Adipose tissue (tissue), 3 donors: ENCODE measurements at places on chromosomes 2 and 18. TPM values are rescaled to one million over a fixed set of nuclear protein-coding genes. Genes with fewer than 3 reads are reported as not detected.

PMS1 gene
- 6.0 TPM for polyA plus RNA-seq

COPS8 gene
- 15.5 TPM for polyA plus RNA-seq

IHH gene
- polyA plus RNA-seq: 0.02 TPM

TDRD15 gene
- polyA plus RNA-seq: not detected

NCKAP1 gene
- polyA plus RNA-seq: 41.5 TPM

C1GALT1C1L gene
- polyA plus RNA-seq: 1.0 TPM

TMEM178A gene
- polyA plus RNA-seq: 1.5 TPM

LYPD6 gene
- 1.2 TPM for polyA plus RNA-seq

OTOF gene
- 0.05 TPM for polyA plus RNA-seq

IL36B gene
- not detected for polyA plus RNA-seq

TM4SF20 gene
- polyA plus RNA-seq: 0.22 TPM

ST6GAL2 gene
- 0.11 TPM for polyA plus RNA-seq

CRIM1 gene
- polyA plus RNA-seq: 9.5 TPM

FAM124B gene
- polyA plus RNA-seq: 0.48 TPM

CHAC2 gene
- 1.2 TPM for polyA plus RNA-seq

SLC4A3 gene
- polyA plus RNA-seq: 2.7 TPM

EVA1A gene
- polyA plus RNA-seq: 37.3 TPM
